Activated gamma-delta T cell (primary cell): ENCODE measurements at places on chromosomes 2 and 18.

- no peak for DNase-seq
Measured at GRCh38 chr2:232477751-232478510, 9.7 kb downstream of the ECEL1 start.

- no peak for DNase-seq
Measured at GRCh38 chr2:54486766-54487165, 30.6 kb downstream of the SPTBN1 start.

DNA sequence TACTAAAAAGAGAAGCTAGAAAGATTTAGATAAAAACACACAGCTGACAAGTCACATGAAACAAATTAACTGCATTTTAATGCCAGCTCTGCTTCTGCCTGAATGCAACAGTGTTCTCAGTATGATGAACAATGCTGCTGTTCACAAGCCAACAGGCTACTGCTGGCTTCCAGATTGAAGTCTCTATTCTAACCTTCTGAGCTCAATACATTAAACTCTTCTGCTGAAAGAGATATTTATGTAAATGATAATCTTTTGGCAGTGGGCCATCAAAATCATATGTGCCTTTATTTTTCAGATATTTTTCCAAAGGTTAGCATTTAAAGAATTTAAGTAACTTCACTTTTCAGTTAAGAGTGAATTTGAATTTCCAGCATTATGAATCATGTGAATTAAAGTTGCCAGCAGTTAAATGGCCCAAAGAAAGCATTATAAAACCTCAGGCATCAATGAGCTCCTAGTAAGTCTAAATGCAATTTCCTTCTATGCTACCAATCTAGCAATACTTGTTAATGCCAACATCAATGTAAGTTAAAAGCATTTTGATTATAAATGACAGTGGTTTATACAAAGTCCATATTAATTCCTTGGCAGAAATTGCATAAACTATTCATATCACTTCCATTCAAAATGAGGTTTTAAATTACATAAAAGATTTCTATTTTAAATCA lies 72.4 kb downstream of the ID2 start:
- no peak for DNase-seq

DNA sequence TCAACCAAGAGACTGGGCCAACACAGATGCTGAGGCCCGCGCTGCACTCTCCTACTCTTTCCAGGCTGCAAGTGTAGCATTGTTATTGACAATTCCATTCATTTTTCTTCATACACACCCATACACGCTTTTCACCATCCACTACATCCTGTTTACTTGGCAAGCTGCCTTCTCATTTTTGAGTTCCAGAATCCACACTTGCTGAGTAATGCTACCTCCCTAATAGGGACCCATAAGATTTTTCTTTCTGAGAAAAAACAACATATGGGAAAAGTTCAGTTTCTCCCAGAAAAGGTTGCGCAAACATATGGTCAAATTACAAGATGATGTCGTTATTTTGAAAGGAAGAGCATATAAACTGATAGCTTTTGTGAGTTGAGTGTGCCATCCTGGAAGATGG lies 3.3 kb upstream of the NETO1 start:
- DNase-seq, result no peak
